ENCODE measurements at places on chromosomes 1 and 21.
A peak's percentile ranks its signal among the peaks of the same experiment; 100 is the strongest.

DNA sequence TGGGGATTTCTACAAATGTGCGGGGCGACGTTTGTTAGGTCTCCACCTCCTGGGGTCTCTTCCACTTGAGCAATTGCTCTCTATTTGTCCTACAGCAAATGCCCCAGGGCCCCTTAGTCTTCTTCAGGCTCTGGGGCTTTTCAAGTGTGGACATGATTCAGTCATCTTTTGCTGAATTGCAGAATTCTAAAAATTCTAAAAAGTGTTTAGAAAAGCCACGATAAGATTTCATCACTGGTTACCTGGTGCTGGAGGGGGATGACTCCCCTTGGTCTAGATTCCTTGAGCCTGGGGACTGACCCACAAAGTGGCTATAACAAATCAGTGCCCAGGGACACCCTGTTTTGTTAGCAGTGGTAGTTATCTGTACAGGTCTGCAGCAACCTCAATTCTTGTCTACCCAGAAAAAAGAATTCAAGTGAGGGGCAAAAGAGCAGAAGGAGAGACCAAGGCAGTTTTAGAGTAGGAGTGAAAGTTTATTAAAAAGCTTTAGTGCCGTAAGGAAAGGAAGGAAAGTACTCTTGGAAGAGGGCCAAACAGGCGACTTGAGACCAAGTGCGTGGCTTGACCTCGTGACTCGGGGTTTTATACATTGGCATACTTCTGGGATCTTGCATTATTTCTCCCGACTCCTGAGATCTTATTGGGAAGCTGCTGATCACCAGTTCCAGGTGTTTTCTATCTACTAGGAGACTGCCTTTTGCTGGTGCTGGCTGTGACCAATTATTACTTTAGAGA is 25.2 kb downstream of the PROK1 start:
- DNase-seq: no peak

GRCh38 chr1:168136709-168137514 is at the start of gene GPR161:
Gene GPR161, minus strand, starts transcription at chr1:168136930. Its CDS starts 32,080 bp downstream, at chr1:168104850.
- peak; percentile 66 for DNase-seq

DNA sequence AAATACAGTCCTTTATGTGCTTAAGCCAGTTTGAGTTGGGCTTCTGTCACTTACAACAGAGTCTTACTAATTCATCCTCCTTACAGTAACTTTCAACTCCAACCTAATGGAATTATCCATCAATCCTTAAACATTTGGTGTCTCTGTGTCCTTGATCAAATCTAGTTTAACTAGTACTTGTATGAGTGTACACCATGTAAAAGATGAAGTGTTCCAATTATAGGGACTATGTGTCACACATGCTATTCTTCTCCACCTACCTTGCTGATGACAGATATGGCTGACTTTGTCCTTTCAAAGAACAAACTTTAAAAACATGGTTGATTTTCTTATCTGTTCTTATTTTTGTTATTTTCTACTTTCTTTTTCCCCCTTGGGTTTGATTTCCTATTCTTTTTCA is 60.4 kb upstream of the NBPF3 start:
- no peak for DNase-seq

GRCh38 chr1:4584449-4584848 is 70.0 kb upstream of the AJAP1 start:
- DNase-seq: no peak

DNA sequence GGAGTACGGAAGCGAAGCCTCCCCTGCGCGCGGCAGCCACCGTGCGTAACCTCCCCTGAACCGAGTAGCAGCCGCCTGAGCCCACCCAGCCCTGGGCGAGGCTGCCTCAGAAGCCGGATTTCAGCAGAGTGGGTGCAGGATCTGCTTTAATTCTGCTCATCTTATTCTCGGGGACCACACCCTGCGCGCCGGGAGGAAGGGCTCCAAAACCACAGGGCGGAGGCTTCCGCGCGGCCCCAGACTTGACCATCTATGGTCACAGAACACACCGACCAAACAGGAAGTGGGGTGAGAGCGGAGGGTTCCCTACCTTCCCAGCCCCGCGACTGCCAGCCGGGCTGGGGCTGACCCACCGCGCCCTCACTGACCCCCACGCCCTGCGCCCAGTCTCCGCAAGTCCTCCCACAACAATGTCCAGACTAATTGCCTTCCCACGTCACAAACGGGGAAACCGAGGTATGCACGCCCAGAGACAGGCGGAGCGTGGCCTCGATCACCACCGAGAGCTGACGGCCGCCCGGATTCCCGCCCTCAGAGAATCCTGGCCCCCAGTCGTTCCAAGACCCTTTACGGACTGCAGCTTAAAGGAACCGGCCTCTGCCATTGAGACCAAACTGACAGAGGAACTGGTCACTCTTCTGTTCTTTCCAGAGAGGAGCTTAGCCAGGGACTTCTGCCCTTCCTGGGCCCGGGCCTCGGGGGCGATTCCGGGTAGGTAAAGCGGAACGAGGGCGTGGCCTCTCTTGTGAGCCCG is 595 bp upstream of the CAP1 start:
- peak; percentile 88 for DNase-seq

DNA sequence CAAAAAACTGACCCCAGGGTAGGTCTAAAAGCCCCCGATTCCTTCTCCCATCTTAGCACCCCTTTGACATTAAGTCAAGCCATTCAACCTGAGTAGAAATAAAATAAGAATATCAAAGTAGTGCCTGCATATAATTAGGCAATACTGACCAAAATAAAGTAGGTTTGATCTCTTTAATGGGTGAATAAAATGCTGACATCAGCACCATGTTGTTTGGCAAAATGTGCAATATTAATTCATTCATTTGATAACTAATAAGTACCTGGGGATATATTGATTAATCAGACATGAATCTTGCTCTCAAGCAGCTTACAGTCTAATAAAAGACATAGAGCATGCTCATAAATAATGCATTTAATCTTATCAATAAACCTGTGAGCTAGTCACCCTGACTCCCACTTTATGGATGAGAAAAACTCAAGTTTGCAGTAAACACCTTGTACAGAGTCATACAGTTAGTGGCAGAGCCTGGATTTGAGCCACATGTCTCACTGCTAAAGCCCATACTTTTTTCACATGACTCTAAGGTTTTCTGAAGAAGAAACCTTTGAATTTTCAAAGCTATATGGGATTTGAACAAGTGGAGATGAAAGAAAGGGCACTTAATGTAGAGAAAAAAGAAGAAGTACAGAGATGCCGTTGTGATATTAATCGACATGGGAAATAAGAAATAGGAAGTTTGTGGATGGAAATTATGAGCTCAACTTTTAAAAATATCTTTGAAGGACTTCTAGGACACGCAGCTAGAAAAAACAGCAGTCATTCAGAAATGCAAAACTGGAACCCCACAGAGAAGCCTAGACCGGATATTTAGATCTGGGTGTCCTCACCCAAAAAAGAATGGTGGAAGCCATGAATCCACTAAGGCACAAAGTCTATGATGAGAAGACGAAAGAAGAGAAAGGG is 183.9 kb downstream of the TOMM20 start:
- DNase-seq: no peak

DNA sequence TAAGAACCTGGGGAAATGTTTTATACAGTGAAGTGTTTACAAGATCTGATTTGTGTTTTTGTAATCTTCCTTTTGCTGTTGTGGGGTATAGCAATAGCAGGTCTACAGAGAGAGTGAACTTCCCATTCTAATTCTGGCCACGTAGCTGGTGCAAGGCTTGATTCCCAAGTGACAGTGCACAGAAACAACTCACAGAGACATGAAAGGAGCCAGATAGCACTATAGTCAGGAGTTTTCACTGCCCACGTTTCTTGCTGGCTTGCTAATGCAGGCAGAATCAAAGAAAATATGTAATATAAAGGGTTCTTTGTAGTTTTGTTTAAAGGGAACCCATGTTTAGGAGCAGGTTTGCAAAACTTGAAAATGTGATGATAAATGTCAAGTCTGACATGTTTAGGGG is 170.9 kb upstream of the IVNS1ABP start:
- no peak for DNase-seq

DNA sequence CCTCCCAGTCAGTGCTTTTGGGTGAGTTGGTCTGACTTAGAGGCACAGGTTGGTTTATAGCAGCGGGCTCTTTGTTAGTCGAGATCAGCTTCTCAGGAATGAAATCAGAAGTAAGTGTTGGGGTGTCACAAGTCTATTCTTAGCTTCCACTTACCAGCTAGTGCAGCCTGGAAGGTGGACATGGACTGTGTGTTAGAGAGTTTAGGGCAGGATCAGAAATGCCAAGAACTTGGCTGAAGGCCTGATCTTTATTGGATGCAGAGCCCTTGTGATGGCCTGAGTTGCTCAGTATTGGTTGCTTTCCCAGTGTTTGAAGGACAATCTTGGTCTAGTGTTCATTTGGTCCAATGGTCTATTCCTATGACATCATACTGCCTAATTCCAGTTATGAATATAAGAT is 377.0 kb upstream of the USP24 start:
- DNase-seq: no peak

DNA sequence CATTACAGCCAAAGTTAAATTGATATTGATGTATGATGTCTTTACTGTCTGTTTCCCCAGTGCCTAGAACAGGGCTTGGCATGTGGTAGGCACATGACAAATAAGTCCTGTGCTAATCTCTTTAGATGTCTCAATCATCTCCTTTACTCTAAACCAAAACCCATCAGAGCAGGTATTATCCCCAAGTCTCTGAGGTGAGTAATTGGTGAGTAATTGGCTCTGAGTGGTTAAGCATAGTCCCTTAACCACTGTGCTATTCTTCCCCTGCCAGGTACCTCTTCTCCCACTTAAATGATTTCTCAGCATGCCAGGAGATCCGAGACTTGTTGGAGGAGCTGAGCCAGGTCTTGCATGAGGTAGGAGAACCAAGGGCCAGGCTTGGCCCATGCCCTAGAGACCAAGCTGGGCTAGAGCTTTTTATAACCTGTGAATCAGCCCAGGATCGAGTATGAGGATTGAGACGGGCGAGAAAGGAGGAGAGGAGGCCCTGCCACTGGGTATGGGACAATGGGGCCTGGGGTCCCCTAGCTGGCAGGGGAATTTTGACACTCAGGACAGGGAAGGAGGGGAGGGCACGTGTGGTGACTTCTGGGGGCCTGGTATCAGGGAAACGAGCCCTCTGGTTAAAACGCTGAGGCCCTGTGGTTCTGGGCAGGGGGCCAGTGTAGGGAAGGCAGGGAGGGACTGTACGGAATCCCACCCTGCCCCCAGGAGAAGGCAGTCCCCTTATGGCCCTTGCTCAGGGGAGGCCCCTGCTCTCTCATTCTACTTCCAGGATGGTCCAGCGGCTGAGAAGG is 4.5 kb downstream of the CNKSR1 start:
- DNase-seq: no peak

- no peak for DNase-seq
Measured at GRCh38 chr1:43008115-43009060, 49.7 kb upstream of the SLC2A1 start.

DNA sequence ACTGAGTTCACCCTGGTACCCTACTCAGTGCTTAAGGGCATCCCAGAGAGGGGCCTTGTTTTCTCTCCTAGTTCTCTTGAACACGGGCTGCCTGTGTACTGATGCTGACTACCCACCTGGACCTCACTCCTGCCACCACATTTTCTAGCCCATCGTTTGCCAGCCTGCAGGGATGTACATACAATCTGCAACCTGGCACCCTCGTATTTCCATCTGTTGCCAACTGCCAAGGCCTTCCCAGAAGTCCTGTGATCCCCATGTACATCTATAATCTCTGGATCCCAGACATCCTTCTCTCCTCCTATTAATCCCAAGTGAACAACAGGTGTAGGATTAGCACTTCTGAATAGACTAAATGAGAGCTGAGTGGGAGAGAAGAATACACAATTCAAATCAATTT is 212.0 kb downstream of the SLC45A1 start:
- no peak for DNase-seq

DNA sequence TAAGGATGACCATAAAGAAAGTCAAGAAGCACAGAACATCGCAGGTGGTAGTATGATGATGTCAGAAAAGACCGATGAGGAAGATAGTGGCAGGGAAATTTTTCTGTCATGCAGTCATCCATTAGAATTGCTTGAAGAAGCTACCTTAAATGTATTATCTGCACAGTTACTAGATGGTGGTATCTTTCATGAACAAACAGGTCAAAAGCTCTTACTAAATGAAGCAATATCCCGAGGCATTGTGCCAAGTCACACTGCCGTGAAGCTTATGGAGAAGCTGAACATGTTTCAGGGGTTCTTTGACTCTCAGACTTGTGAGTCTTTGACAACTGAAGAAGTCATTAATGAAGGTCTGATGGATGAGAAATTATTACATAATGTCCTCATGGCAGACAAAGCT is 128.8 kb downstream of the MACF1 start:
- DNase-seq: no peak

DNA sequence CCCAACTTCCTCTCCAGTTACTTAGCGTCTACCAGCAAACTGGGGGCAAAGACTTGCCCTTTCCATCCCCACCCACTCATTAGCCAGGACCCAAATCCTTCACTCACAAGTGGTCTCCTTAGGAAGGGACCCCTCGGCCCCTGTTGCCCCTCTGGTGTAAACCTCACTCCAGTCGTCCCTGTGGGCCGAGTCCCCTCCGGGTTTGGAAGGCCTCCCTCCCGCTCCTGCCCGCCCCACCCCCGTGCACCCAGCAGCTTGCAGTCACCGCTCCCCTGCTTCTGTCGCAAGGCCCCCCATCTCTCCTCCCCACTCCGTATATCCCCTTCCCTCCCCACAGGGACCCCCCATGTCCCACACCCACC is 1.2 kb downstream of the EFHD2 start:
- no peak for DNase-seq

- no peak for DNase-seq
Measured at GRCh38 chr1:217993439-217993838, 291.7 kb upstream of the RRP15 start.

DNA sequence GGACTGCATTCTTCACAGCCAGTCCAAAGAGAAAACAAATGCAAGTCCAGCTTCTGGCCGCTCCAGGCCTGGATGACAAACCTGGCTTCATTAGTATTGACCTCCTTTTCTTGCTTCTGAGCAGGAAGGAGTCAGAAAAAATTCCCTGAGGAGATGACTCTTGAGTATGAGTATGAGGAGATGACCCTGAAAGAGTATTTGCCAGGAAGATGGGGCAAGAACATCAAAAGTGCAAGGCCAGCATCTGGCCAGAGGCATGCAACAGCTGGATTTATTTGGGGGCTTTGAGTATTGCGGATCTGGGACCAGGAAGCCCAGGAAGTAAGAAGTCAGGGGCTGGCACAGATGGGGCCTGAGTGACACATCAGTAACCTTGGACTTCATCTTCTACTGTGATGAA is 113.9 kb downstream of the GLIS1 start:
- DNase-seq: no peak

- DNase-seq: no peak
Measured at GRCh38 chr1:22846458-22846857, 126.2 kb downstream of the LACTBL1 start.

GRCh38 chr1:40315795-40316594 is 1.1 kb downstream of the COL9A2 start:
- DNase-seq: peak; percentile 78

GRCh38 chr1:111141245-111142220 is 1.5 kb downstream of the CEPT1 start:
- DNase-seq: no peak

DNA sequence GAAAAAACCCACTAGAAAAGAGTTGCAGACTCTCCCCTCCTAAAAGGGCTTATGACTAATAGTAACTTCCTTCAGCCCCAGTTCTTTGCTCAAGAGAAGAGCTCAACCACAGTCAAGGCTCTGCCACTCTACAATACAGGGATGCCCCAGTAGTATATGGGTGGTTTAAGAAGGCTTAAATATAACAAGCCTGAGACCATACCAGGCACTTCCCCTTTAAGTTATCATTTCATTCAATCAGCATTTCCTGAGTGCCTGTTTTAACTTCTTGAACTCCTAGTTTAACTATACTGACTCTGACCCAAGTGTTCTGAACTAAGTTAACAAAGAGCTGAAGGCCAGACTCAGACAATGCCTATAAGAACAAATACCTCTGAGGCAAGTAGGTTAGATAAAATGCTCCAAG is 19.8 kb downstream of the PRPF38A start:
- DNase-seq: no peak
